BJ (cell line): ENCODE measurements at places on chromosomes 4 and X.

- DNase-seq = no peak
These were observed 286.8 kb upstream of the VCX3A start for GRCh38 chrX:6821730-6822129.

DNA sequence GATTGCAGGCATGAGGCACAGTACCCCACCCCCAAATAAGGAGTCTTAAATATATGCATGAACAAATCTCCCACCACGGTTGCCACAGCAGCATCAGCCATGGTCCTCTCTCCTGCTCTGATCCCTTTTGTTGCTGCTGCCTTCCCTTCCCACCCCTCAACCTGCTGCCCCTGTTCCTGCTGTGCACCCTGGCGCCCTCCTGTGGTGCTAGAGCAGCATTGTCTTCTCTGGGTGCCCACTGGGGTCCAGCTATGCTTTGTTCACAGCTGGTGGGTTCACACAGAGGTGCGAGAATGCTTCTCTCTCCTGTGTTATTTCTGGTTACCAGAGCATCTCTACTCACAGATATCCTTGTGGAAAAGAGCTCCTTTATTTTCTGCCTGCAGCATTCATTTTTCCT is 116.2 kb downstream of the GATB start:
- no peak for DNase-seq

DNA sequence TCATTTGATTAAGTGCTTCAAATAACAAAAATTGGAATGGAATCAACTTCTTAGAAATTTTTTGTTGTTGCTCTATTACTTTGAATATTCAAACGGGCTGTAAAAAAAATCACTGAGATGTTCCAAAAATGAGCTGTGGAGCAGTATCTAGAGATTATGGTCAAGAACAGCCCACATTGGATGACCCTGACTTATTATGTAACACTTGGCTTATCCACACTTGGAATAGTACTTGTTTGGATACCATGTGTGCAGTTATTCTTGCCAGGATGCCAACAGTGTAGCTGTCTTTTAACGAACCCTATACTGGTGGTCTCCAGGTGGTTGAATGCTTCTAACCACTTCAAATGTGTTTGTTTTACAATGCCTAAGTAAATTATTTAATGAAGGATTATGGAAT is 64.9 kb upstream of the CAMK2D start:
- no peak for DNase-seq

- no peak for DNase-seq
These were observed 6.4 kb upstream of the BGN start for GRCh38 chrX:153488231-153488914.

- DNase-seq = no peak
These were observed 73.2 kb downstream of the PAK3 start for GRCh38 chrX:111169141-111169540.

GRCh38 chrX:5265324-5265850 is 963.3 kb downstream of the NLGN4X start:
- DNase-seq = no peak

- no peak for DNase-seq
These were observed 124.9 kb downstream of the STOX2 start for GRCh38 chr4:184030036-184030435.

DNA sequence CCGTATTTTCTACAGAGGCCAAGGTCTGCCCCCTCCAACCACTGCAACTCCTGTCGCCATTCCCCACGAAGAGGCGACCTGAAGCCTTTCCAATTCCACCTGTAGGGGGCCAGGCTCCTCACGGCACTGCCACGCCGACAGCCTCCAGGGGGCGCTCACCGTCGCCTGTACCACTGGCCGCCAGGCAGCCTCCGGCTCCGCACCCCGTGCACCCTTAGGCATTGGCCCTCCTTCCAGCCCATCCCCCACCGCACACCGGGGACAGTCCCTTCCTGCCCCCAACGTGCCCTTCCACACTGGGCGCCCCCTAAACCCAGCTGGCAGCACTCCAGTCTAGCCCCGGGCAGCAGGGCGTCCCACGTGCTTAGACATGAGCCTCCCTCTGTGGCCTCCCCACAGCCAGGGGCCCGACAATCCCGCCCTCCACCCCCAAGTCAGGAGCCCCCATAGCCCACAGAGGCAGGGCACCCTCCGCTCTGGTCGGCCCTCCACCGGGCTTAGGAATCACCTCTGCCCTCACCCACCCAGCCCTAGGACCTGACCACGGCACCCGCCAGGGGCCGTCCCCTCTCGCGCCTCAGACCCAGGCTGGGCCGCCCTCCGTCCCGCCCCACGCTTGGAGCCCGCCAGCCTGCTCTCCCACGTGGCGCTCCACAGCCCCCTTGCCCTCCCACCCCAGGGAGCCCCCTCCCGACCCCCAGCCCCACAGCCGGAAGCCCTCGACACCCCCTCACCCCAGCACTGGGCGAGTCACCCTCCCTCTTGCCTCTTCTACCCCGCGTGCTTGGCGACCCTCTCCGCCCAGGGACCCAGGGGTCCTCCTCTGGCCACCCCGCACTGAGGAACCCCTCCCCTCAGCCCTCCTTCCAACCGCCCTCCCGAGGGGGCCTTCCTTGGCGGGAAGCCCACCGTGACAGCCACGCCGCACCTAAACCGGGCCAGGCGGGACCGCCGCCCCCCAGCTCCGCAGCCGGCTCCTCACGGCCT is 711 bp downstream of the PNMA6E start:
- DNase-seq = no peak
